ENCODE measurements at places on chromosomes 12 and 14. TPM values are rescaled to one million over a fixed set of nuclear protein-coding genes. Genes with fewer than 3 reads are reported as not detected.

The C12orf54 gene
- not detected for total RNA-seq

The KRT4 gene
- not detected for total RNA-seq

The GPR132 gene
- not detected for total RNA-seq

The CCDC197 gene
- total RNA-seq = not detected

The SLC6A13 gene
- total RNA-seq = not detected

The KCNH3 gene
- 0.05 TPM for total RNA-seq

The GLI1 gene
- not detected for total RNA-seq

The ESPL1 gene
- total RNA-seq = 2.9 TPM

The AQP6 gene
- total RNA-seq = not detected

The ANG gene
- total RNA-seq = 3.0 TPM

The NID2 gene
- 72.7 TPM for total RNA-seq

The RGS6 gene
- not detected for total RNA-seq

DNA sequence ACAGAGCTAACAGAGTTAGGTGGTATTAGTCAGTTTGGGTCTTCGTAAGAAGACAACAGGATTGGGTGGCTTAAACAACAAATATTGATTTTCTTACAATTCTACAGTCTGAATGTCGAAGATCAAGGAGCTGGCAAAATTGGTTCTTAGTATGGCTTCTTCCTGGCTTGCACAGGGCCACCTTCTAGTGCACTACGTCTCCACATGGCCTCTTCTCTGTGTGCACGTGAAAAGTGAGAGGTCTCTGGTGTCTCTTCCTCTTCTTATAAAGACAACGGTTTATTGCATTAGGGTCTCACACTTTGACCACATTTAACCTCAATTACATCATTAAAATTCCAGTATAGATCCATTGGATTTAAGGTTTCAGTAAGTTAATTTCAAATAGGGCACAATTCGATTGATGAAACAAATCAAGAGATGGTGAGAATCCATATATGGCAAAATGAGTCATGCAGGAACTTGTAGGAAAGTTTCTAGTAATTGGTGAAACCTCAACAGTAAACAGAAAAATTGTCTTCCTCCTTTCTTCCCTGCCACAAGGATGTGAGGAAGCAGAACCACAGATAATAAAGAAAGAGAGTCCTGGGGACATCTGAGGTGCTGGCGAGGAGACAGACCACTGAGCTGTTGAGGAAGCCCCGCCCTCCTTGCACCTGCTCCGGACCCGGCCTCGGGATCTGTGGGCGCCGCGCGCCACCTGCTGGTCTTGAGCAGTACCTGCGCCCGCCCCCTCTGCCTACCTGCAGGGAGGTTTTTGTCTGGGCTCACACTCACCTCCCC lies 846.7 kb downstream of the TMEM121 start:
- peak; percentile 4 for DNase-seq

GRCh38 chr12:116734156-116734768 lies 3.6 kb downstream of the SPRING1 start:
- DNase-seq = no peak

GRCh38 chr12:73124480-73124879 lies 852.3 kb downstream of the TRHDE start:
- DNase-seq = no peak

DNA sequence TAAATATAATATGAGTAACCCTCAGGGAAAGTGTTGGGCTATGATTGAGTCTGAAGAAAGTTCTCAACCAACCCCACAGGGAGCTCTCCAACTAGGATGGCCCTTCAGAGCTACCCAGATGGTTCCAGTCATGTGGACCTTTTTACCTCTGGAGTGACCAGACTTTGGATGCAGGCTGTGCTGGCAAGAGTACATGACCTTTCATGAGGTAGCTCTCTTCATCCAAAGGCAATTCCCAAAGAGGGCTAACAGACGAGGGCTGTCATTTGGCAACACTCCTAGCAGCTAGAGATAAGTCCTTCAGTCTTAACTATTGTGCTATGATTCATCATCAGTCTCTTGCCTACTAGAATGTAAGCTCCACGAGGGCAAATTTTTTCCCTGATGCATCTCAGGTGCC lies 75.4 kb downstream of the DUSP6 start:
- DNase-seq = no peak

GRCh38 chr14:75559451-75560222 lies 18.8 kb upstream of the FLVCR2 start:
- peak; percentile 71 for DNase-seq

DNA sequence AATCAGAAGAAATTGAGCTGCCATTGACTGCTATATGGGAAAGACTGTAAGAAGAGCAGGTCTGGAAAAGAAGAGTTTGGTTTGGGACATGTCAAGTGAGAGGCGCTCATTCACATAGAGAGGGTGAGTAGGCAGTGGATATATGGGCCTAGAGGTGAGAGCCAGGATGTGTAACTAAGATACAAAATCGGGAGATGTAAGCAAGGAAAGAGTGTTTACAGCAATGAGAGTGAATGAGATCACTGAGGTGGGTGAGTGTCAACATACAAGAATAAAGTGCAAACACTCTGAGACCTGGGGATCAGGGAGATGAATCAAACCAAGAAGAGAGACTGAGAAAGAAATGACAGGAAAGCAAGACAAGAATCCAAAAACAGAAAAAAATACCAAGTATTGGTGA lies 58.0 kb upstream of the RTRAF start:
- no peak for DNase-seq

DNA sequence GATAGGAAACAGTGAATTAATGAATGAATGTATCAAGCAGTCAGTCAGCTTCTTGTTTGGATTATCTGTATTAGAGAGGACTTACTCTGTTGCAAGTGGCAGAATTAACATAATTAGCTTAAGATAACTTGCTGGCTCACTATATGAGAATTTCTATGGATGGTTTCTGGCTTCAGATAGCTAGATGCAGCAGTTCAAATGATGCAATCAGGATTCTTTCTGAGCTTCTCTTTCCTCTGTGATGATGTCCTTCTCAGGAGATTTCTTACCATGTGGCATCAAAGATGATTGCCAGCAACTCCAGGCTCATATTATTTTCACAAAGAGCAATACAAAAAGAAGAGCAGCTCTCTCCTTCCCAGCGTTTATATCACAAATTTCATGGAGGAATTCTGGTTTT lies 30.7 kb downstream of the FRMD6 start:
- DNase-seq = no peak

- DNase-seq = peak; percentile 38
These were observed 311.9 kb downstream of the DUSP6 start for GRCh38 chr12:89040146-89040964.

DNA sequence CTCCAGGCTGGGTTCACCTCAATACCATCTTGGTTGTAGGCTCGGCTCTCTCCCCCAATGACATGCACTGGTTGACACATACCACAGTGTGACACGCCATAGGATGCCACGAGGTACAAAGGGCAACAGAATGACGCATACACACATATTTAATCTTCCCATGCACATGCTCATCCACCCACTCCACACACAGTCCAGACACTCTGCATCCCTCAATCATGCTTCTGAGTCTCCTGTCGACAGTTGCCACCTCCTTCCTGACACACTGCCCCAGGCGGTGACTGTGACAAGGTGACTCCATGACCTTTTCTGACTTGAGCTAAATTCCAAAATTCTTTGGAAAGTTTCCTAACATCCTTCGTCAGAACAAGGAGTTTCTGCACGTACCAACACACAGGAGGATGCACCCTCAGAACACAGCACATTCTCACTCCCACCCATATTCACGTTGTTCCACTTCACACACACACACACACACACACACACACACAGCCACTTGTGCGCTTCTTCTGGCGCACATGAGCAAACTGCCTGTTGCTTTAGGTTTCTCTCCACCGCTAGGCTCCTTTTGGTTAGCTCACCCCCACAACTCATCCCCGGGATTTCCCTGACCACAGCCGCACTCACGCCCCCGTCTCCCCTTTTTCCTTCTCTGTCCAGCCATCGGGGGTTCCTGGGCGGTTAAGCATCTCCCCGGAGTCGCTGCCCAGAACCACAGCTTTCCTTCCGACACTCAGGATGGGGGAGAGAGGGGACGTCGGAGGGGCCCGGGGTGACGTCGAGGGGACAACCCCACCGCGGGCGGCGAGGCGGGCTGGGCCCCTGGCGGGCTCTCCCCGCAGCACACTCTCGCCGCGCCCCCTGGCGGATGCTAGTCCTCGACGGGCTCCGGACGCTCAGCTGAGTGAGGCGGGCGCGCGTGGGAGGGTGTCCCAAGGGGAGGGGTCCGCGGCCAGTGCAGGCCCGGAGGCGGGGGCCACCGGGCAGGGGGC lies 536 bp upstream of the WNT1 start:
- DNase-seq = peak; percentile 45

- DNase-seq = no peak
These were observed 182.9 kb downstream of the NOVA1 start for GRCh38 chr14:26414926-26415325.

DNA sequence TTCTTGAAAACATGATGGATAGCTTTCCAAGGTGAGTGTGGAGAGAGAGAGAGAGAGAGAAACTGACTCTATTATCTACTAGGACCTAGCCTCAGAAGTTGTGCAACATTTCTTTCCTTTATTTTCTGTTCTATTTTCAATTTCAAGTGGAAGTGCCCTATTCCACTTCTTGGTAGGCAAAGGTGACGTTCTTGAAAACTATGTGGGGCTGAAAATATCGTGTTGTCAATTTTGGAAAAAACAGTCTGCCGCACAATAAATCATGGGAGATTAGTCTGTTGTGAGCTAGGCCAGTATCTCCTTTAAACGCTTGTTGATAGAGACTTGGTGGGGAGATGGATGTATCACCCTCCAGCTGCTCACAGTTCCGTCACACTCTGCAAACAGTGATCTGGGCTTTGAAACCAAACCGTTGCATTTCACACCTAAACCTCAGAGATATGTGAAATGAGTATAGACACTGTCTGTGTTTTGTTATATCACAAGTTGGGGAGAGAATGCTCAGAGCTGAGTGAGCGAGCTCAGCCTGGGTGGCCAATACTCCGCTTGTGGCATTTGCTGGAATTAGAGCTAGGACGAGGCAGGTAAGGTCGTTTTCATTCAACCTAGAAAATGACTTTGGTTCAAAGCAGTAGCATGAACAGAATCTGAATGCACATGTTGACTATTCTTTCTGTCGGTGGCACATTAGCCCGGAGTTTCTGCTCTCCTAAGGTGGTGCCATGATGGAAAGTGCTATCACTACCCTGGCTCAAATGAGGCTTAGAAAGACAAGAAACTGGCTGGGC lies 75.1 kb upstream of the ST8SIA1 start:
- no peak for DNase-seq

DNA sequence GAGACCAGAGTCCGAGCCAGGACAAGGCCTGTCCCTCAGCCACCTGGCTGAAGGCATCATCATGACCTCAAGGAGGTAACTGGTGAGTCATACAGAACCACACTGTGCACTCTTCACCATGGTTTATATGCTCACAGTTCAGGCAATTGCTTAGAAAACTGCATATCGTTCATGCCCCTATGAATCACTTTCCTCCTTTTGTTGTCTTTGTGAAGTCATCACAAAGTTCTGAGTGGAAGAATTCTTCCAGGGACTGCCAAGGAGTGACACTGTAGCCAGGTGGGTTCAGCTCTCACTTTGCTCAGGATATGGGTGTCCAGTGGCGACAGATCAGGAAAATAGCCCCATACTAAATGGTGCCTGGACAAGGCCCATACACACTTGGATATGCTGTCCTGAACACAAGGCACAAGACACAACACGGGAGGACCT lies 92.5 kb downstream of the DPF3 start:
- DNase-seq = peak; percentile 98

DNA sequence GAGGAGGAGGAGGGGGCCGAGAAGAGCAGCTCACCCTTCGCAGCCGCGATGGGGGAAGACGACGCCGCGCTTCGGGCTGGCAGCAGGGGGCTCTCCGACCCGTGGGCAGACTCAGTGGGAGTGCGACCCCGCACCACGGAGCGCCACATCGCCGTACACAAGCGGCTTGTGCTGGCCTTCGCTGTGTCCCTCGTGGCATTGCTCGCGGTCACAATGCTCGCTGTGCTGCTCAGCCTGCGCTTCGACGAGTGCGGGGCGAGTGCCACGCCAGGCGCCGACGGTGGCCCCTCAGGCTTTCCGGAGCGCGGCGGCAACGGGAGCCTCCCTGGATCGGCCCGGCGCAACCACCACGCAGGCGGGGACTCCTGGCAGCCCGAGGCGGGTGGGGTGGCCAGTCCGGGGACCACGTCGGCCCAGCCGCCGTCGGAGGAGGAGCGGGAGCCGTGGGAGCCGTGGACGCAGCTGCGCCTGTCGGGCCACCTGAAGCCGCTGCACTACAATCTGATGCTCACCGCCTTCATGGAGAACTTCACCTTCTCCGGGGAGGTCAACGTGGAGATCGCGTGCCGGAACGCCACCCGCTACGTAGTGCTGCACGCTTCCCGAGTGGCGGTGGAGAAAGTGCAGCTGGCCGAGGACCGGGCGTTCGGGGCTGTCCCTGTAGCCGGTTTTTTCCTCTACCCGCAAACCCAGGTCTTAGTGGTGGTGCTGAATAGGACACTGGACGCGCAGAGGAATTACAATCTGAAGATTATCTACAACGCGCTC lies 745 bp downstream of the TRHDE start:
- no peak for DNase-seq

- peak; percentile 64 for DNase-seq
These were observed 47.5 kb downstream of the C14orf132 start for GRCh38 chr14:96086574-96087077.

DNA sequence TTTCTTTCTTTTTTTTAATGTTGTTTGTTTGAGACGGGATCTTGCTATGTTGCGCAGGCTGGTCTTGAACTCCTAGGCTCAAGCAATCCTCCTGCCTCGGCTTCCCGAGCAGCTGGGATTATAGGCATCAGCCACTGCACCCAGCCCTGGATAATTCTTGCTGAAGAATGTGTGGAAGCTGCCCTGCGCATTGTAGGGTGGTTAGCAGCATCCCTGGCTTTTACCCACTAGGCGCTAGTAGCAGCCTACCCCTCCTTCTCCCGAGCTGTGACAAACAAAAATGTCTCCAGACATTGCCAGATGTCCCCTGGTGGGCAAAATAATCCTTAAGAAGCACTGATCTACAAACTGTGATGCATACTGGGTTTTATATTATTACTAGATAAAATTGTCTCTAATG lies 6.6 kb downstream of the DCAF4 start:
- no peak for DNase-seq

- DNase-seq = no peak
These were observed 331 bp downstream of the NCKAP1L start for GRCh38 chr12:54497883-54498282.

- peak; percentile 24 for DNase-seq
These were observed 127.1 kb upstream of the BMP4 start for GRCh38 chr14:54083549-54084239.

DNA sequence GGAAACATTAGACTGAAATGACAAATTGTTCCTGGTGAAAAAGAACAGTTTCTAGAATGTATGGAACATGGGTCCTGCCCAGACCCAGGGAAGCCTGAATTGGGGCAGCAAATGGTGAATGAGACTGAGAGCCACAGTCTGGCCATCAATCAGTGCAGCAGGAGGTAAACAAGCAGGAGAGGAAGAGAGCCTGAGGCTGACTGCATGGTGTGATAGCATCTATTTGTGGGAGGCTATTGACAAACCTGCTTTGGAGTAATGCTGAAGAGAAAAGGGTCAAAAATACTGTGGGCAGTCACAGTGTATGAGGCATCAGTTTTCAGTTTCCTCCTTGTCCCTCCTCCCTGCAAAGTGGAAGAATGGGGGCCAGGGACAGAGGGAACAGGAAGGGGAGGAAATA lies 136.8 kb downstream of the ANKS1B start:
- DNase-seq = peak; percentile 10
